ENCODE measurements at places on chromosomes 2 and 18.
A peak's percentile ranks its signal among the peaks of the same experiment; 100 is the strongest.

DNA sequence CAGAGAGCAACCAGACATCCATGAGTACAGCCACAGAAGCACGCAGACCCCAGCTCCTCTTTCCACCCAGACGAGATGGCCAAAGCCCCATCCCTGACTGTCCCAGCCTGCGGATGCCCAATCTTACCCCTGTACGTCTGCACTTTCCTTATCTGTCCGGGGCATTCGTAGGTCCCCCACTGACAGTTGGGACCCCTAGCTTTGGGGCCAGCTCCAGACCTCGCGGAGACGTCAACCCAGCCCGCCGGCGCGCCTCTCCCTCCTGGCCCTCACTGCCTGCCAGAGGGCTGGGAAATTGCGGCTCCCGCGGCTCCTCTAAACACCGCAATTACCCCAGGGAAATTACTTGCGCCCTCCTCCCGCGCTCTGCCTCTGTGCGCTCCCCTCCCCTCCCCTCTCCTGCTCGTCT lies 2.3 kb downstream of the ECEL1 start:
- no peak for DNase-seq

- peak; percentile 91 for DNase-seq
These were observed 599.9 kb downstream of the RNF144A start for GRCh38 chr2:7517088-7517487.

- no peak for DNase-seq
These were observed 276.0 kb downstream of the LRRTM1 start for GRCh38 chr2:80028584-80028983.

GRCh38 chr2:101265893-101266499 lies 13.3 kb downstream of the CNOT11 start:
- no peak for DNase-seq

DNA sequence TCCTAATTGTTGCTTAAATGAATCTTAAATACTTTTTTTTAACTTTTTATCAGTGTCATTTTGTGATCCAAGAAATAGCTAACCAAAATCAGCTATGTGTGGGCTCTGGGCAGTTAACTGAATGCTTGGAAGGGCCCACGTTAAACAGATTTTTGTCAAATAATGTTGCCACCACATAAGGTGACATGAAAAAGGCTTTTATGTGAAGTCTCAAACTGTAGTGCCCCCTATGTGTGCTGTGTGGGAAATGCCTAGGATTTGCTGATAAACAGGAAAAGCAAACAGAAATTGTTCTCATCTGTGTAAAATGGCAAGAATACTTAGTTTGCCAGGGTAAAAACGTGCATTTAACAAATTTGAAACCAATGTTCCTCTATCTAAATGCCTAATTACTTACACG lies 242.2 kb downstream of the ZNF516 start:
- no peak for DNase-seq

DNA sequence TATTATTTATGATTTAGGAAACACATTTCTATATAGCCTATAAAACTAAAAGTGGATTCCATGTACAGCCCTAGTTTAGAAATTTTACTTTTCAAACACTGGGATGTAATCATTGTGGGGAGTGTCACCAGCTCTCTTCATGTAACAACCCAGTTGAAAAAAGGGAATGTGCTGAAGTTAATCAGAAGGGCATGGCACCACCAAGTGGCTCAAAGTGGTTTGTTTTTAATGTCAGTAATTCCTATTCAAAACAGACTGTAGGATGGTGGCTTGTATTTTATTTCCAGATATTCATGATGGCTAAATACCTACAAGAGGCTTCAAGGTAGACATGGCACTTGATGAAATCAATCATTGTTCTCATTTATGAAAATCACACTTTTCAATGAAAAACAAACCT lies 58.1 kb upstream of the TMEM182 start:
- DNase-seq: no peak

DNA sequence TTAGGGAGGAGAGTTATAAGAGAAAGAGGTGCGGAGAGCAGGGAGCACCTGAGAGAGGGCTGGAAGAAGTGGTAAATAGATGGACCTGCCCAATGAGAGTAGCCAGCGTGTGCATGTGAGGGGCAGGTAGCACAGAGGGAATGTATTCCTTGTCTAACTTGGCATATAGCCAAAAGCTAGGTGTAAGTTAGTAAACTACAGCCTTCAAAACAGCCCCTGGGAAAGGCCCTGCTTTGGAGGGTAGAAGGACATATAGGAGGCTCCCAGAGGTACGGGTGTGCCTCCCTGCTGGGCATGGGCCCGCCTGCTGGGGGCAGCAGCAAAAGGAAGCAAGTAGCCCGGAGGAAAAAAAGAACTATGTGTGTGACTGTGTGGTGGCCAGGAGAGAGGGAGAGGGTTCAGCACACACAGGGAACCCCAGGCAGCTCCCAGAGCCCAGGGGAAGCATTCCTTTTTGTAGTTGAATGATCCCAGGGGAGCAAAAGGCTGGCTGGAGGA lies 48.0 kb downstream of the TCF7L1 start:
- no peak for DNase-seq

GRCh38 chr18:23662309-23663263 lies at the start of gene ANKRD29:
Gene ANKRD29, minus strand, starts transcription at chr18:23662911. Its CDS starts 181 bp downstream, at chr18:23662730.
- DNase-seq: peak; percentile 30

DNA sequence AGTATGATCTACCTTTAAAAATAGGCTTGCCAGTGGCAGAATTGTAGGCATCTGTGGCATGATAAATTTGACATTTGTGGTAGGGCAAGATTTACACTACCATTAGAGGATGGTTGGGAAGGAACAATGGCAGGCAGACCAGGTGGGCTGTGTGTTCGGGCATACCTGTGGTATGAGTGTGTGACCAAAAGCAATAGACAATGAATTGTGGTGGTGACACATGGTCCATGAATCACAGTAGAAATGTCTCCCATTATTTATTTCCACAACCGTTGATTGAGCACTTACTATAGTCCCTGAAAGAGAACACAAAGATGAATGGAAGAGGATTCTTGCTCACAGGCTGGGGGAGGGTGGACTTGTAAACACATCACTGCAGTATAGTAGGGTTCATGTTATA lies 29.9 kb upstream of the RUFY4 start:
- peak; percentile 34 for DNase-seq

DNA sequence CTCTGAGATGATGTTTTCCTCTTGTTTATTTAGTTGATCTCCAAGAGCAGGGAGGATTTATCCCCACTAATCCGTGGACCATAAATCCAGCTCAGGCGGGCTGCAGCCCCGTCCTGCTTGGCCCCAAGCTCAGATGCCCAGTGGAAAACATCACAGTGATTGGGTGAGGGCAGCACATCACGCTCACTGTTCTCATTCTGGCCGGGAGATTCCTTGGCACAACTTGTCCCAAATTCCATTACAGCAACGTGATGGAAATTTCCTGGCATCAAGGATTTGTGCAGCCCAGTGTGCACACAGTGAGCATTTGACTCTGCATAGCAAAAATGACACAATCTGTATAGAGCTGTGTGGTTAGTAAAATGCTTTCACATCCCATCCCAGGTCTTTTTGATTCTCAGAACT lies 96.8 kb downstream of the VAPA start:
- peak; percentile 96 for DNase-seq

DNA sequence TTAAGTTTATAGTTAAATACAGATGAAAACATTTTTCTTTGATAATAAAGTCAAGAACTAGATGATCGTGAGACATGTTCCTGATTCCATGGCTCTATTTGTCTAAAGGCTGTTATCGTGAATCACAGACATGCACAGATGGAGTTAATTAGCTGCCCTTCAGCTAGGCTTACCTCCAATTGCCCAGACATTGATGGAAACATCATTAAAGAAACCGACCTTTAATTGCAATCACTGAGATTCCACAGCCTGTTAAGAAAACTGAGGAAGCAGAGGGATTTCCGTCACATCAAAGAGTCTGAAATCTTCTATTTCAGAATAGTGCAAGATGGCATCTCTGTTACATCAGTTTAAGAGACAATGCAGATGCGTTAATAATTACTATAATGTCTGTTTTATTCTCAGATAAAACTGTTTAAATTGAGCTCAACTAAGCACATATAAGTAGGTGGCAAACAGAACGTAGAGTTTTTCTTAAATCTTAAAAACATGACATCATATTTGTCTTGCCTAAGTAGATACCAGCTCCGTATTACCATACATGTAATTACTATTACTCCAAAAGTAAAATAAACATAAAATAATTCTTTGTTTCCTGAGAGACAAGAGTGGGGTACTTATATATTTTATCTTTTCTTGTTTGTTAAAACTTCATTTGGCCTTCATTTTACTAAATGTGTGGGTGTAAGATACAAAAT lies 23.9 kb upstream of the CRACDL start:
- DNase-seq: peak; percentile 58

- peak; percentile 44 for DNase-seq
These were observed 35.0 kb upstream of the LRP1B start for GRCh38 chr2:142165790-142166189.

GRCh38 chr2:205752924-205753323 lies 70.6 kb downstream of the NRP2 start:
- no peak for DNase-seq

DNA sequence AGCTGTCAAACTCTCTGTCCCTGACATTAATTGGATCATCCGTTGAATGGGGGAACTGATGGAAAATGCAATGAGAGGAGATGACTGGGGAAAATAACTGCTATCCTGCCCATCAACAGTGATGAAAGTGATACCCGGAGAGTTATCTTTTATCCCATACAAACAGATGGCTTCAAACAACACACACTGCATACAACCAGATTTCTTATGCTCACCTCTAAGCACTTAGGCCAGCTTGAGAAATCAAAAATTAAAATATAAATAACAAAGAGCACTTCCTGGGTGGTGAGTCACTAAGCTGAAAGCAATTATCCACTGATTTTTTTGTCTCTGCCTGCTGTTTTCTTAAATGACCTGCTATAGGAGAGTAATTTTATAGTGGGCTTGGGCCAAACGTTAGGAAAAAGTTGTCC lies 237.6 kb upstream of the RGPD4 start:
- peak; percentile 41 for DNase-seq

DNA sequence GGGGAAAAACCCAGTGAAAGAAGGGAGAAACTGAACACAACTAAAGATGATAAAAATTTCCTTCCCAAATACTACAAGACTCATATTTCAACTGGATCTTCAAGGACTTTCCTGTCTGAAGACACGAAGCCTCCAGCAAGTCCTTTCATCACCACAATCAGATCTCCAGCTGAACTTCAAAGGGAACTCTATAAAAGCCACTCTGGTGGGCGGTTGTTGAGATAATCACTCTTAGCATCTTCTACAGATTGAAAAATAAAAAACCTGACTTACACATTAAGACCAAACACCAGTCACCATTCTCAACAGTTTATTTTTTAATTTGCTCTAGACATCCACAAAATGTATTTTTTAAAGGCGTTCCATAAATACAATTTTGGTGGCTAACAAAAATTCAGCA lies 4.4 kb downstream of the REV1 start:
- DNase-seq: no peak

GRCh38 chr2:222483513-222484039 lies 59.2 kb downstream of the SGPP2 start:
- DNase-seq: no peak

DNA sequence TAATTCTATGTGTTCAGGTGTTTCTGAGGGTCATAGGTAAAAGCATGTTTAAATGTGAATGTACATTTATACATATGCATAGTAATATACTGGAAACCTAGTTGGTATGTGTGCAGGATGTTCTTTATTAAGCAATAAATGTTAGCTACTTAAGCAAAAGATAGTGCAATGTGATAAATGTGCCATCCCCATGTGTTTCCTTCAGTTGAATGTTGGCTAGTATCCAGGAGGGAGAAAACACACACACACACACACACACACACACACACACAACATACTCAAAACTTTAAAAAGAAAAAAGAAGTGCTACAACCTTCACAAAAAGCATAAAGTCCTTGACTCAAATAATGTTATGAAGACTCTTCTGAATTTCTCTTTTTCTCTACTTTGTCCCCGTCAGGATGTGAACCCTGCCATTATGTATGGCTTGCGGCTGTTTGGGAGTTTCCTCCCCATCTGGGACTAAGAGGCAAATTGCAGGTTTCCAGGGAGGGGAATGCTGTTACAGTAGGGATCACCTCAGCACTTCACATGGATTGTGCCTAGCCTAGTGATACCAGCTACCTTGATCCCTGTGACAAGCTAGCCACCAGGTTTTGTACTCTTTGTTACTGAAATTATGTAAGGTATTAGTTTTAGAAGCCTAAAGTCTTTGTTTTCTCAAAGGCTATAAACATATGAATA lies 82.6 kb downstream of the IKZF2 start:
- DNase-seq: no peak

GRCh38 chr18:41372046-41372665 lies 582.9 kb upstream of the PIK3C3 start:
- DNase-seq: no peak

GRCh38 chr2:215288112-215288815 lies 23.6 kb upstream of the ATIC start:
- no peak for DNase-seq

- peak; percentile 14 for DNase-seq
These were observed 219.6 kb downstream of the MBD2 start for GRCh38 chr18:54004828-54005227.

DNA sequence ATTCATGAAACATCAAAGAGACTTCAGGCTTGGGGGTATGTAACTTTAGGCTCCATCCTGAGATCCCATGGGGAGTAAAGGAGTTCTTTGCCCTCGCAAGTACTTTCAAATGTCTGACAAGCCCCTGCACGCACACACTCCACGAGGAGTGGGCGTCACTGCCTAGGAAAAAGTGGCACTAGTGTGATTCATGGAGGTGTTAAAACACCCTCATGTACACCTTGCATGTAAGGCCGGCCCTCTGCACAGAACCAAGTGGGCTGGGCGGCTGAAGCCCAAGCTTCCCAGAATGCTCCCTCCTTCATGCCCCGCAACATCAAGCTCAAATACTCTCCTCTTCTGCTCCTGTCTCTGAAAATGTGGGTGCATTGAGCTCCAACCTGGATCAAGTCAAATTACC lies 7.8 kb downstream of the HS1BP3 start:
- DNase-seq: no peak

- no peak for DNase-seq
These were observed 1346.8 kb upstream of the PIK3C3 start for GRCh38 chr18:40608226-40608625.

GRCh38 chr2:140422759-140423158 lies 1642.6 kb upstream of the NXPH2 start:
- peak; percentile 13 for DNase-seq

DNA sequence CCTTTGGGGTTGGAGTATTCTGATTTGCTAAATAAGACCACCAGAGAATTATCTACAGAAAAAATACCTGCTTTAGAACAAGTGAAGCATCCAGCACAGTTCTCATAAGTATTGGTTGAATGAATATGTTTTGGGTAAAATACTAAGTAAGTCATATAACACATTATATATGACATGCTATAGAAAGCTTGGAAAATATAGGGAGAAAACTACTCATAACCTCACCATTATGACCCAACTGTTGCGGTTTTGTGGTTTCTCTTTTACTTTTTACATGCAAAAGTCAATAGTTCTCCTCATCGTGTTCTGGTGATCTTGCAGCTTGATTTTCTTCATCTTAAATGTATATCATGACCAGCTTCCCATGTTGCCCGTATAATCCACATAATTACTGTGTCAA lies 66.2 kb downstream of the DIPK1C start:
- DNase-seq: no peak

- DNase-seq: no peak
These were observed 60.0 kb downstream of the SNORC start for GRCh38 chr2:232930059-232930400.

Measured in fibroblast of skin of right quadriceps (primary cell).